ENCODE measurements at places on chromosomes 7 and 10. TPM values are rescaled to one million over a fixed set of nuclear protein-coding genes. Genes with fewer than 3 reads are reported as not detected.
A peak's percentile ranks its signal among the peaks of the same experiment; 100 is the strongest.

DNA sequence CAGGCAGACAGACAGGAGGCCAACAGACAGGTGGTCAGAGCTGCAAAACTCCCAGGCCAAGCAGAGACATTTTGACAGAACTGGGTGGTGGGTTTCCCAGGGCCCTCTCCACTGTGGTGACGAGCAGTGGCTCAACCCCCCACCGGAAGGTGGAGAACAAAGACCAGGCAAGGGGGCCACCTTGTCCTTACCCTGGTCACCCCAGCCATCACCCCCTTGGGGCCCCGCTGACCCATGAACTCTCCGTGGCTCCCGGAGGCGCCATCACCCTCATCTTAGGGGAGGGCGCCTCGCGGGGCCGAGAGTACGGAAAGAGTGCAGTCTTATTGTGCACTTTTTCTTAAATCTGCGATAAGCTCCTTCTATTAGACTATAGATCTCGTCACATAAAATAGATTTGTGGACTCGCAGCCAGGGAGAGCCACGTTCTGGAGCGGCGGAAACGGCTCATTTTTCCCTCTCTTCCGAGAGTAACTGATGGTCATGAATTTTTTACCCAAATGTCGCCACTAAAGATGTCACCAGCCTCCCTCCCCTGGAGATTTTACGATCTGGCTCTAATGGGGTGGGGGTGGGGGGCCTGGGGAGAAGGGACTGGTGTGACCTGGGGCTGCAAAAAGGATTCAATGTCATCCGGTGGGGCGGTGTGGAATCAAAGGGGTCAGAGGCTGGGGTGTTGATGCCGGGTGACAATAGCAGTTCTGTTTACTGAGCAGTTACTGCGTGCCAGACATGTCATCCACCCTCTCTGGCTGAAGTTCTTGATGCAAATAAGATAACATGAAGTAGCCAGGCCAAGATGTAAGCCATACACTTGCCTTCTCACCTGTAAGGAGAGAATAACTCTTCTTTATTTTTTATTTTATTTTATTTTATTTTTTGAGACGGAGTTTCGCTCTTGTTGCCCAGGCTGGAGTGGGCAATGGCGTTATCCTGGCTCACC lies 71.1 kb upstream of the MYL10 start:
- DNase-seq, result no peak

DNA sequence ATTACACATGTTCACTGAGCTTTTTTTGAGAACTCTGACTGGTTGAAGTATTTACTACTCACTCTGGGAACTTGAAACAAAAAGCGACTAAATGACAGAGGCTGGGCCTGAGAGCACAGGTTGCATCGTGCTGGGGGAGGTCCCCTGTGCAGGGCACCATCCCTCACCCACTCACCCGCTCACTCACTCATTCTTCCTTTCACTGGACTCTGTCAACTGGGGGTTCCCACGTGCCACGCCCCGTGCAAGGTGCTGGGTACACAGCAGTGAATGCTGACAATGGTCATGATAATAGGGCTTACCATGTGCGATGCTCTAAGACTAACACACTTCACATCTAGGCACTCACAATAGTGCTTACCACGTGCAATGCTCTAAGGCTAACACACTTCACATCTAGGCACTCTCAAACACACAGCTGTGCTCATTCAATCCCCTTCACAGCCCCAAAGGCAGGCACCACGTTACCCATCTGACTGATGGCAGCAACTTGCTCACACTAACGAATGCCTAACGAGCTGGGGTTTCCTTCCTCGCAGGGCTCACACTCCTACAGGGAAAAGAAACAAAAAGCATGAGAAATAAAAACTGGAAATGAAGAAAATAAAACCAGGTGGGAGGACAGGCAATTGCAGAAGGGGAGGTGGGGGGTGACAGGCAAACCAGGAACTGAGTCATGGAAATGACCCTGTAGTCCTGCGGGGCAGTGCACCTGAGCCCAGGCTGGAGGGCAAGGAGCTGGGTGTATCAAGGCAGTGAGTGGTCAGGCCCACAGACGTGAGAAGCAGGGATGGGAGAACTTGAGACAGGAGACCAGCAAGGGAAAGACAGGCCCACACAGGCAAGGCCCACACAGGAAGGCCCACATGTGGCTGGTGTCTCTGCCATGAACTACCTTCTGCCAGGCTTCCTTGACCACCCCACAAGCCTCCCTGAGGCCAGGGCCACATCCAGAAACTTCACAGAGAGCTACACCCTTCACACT lies 147.0 kb upstream of the FAM20C start:
- DNase-seq, result peak; percentile 7

DNA sequence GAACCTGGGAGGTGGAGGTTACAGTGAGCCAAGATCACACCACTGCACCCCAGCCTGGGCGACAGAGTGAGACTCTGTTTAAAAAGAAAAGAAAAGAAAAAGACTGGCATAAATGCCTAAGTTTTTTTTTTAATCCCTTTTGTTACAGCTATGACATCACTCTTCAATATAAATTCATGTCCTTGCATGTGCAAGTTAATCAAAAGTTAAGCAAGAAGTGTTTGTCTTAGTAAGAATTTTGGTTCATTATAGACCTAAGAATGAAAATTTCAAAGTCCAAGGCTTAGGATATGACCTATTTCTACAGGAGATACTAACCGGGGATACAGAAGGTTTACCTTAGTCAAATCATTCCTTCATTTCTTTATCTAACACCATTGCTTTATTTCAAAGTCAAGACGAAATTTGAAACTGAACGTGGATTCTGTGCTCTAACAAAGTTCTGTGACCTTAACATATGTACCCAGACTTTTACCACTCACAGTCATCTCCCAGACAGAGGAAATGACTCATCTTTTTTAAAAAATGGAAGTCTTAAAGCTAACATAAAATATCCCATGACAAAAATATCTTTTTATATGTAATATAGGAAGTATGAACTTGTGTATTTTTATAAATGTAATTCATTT lies 29.3 kb upstream of the ITGB8 start:
- no peak for DNase-seq

DNA sequence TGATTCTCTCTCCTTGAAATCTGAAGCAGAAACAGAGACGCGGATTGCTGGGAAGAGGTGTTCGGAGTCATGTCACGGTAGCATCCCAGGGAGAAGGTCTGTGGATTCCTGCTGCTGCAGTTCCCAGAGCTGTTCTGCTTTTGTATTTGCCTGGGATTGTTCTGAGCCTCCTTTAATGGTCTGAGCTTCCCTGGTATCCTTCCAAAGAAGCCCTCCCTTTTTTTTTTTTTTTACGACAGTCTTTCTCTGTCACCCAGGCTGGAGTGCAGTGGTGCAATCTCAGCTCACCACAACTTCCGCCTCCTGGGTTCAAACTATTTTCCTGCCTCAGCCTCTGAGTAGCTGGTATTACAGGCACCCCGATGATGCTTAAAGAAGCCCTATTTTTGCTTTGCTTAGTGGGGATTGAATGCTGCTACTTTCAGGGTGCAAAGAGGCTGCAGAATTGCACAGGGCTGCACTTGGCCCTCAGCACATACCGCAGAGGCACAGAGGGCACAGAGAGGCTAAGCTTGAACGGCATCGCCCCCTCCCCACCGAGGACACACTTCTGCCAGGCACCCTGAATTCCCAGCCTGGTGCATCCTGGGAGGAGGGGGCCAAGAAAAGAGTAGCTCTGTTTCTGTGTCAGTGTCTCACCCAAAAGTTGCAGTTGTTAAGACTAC lies 208.6 kb upstream of the GALNT17 start:
- DNase-seq, result peak; percentile 33

GRCh38 chr10:29443745-29444523 lies 155.1 kb downstream of the LYZL1 start:
- DNase-seq, result no peak

DNA sequence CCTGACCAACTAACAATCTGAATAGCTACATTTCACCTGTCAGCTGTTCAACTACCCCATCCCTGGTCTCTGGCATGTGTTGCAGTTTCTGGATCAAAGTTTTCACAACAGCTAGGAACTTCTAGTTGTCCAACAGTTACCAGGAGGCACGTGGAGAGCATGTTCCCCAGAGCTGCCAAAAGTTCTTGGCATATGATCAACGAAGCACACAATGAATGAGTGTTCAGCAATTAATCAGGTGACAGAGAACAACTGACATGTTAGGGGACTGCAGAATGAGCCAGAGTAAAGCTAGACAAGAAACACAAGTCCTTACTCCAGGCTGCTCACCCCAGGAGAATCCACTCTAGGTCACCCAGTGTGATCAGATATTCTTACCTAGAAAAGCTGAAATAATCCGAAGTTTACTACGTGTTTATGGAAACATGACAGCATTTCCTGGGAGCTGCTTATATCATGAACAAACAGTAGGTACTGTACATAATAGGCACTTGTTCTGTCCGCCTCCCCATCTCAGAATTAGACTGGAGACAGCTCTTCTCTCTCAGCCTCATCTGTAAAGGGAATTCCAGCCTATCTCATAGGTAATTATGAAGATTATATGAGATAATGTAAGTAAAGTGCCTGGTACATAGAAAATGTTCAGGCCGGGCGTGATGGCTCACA lies 50.6 kb downstream of the ZNF438 start:
- no peak for DNase-seq

- no peak for DNase-seq
Observed at GRCh38 chr7:142620402-142620801, 128.9 kb upstream of the PRSS1 start.

GRCh38 chr7:128833148-128833945 lies 3.1 kb downstream of the FLNC start:
- DNase-seq, result no peak

Gene HECW1
- total RNA-seq, result not detected

Gene KEL
- total RNA-seq, result not detected

Gene PNLIPRP3
- total RNA-seq, result not detected

Gene CHST3
- total RNA-seq, result 2.7 TPM

Gene TMEM270
- total RNA-seq, result not detected

Measured in Peyer's patch (tissue), 4 donors.